ENCODE measurements at places on chromosomes 7 and 10.

DNA sequence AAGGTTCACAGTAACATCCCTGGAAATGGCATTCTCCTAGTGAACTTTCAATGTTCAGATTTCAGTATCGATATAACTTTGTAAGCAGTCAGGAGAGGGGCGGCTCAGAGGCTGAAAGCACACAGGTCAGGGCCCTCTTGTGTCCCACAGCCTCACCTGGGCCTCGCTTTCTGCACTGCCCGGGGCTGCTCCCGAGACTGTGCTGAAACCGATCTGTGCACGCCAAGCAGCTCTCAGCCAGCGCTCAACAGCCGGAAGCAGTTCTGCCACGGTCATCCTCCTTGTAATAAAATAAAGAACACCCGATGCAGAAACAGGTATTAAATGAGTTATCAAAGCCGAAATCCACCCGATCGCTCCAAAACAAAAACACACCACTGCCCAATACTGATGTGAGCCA, 106.0 kb downstream of the DIP2C start:
- DNase-seq: no peak

GRCh38 chr10:28798428-28798955, 121.2 kb downstream of the BAMBI start:
- no peak for DNase-seq

GRCh38 chr10:7075110-7075509, 335.7 kb downstream of the SFMBT2 start:
- no peak for DNase-seq

DNA sequence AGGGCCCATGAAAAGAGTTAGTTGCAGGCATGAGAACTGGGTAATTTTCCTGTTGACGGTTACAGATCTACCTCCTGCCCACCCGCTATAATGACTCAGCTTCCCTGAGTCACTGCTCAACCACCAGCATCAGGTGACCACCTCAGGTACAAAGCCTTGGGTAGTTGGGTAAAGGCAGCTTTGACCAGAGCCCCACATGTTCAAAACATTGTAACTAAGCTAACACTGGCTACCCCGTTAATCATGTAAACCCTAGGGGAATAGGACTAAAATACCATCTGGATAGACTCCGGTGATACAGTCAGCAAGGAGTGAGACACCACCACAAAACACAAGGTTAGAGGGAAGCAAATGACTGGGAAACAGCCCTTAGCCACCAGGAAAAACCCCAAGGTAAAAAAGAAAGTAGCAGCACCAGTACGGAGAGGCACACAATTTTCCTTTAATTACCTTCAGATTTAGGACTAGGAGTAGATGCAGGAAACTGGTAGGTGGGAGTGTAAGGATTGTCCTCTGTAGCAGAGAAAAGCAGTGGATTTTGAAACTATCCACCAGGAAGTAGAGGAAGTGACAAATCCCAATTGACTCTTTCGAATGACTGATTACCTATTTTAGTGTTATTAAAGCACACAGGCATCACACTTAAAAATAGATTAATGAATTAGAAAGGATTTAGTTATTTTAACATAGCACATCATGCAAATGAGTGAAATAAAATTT, 103.5 kb upstream of the PDLIM1 start:
- DNase-seq: peak; percentile 22

DNA sequence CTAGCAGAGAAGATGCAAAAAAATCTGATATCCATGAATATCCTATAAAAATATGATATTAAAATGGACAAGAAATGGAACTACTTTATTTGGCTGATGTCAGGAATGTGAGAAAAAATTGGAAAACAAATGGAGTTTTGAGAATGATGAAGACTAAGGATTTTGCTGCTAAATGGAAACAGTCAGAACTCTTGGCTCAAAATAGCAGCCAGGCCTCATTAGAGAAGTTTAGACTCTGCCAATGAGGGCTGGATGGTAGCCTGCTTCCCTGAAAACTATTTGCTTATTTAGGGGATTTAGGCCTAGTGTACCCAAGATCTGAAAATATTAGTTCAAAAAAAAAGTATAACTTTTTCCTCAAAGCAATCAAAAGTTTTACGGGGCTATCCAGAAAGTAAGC, 458.5 kb downstream of the TFEC start:
- DNase-seq: no peak

DNA sequence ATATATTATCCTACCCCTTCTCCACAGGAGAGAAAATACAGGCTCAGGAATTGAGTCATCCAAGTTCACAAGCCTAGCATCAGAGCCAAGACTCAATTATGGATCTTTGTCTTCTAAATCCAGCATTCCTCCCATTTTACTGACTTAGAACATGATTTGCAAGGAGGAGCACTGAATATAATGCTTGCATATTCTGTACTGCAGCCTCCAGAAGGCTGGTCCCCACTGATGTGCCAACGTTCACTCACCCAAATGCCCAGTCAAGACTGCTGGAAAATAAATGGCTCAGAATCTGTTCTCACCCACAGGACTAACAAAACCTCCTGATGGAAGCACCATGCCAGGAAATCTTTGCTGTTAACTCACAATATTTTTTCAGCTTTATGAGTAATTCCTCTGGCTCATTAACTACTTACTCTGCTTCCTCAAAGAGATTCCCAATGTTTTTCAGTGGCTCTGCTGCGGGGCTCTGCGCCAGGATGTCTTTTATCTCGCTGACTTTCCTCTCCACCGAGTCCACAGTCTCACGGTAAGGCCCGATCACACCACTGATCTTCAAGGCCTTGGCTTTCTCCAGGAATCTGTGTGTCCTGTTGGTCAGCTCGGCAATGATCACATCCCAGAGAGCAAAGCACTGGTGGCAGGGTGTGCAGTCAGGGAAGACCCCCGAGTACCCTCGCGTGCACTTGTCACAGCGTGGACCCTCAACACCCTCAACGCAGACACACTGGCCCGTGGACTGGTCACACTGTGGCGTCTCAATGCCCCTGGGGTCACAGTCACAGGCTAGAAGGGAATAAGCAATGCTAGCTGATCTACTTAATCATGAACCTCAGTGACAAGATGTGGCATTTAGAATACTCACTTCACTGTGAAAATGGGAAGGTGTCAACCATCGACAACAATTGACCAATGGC, 48.8 kb downstream of the DLD start:
- no peak for DNase-seq

DNA sequence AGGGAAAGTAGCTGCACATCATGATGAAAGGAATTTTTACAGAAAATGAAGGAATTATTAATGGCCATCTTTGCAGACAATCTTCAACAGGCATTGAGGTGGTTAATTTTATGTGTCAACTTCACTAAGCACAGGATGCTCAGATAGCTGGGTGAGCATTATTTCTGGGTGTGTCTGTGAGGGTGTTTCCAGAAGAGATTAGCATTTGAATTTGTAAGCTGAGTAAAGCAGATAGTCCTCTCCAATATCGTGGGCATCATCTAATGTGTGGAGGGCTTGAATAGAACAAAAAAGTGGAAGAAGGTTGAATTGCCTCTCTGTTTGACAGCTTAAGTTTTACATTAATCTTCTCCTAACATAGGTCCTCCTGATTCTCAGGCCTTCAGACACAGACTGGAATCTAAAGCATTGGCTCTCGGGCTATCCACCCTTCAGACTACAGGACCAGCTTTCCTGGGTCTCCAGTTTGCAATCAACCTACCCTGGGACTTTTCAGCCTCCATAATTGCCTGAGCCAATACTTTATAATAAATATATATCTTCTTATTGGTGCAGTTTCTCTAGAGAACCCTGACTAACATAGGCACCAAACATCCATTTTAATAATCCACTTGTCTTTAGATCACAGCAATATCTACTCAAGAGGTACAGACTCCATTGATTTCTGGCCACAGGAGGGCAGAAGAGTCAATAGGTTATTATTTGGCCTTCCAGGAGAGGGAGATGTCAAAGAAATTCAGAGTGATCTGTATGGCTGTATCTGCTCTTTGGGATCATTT, 10.5 kb upstream of the CRPPA start:
- peak; percentile 8 for DNase-seq
